ENCODE measurements at places on chromosomes 5 and 9. TPM values are rescaled to one million over a fixed set of nuclear protein-coding genes. Genes with fewer than 3 reads are reported as not detected.

Gene TICAM2
- total RNA-seq: 1.4 TPM

Gene GKAP1
- 7.0 TPM for total RNA-seq

Gene NR2F1
- 5.2 TPM for total RNA-seq

Gene TMC1
- 0.05 TPM for total RNA-seq

Gene SH3TC2
- total RNA-seq: 0.29 TPM

Gene SELENOP
- total RNA-seq: 0.10 TPM

Gene KCNIP1
- total RNA-seq: not detected

Gene HTR4
- total RNA-seq: not detected

Gene ABO
- total RNA-seq: not detected

Gene AQP3
- total RNA-seq: 16.0 TPM

Gene C7
- total RNA-seq: not detected

Gene TAF11L10
- total RNA-seq: not detected

Gene PCDHA9
- total RNA-seq: not detected

Gene STKLD1
- 1.1 TPM for total RNA-seq

Gene MYMK
- not detected for total RNA-seq

Gene BRD8
- 59.3 TPM for total RNA-seq

Gene ZFP37
- 1.3 TPM for total RNA-seq

Gene IGFBPL1
- total RNA-seq: 2.9 TPM

Gene CDO1
- not detected for total RNA-seq

Gene IL31RA
- total RNA-seq: 1.8 TPM

Gene SHISAL2B
- not detected for total RNA-seq

Gene GFI1B
- 0.15 TPM for total RNA-seq

Gene LHX3
- total RNA-seq: 0.09 TPM

Gene WNT8A
- total RNA-seq: not detected

Gene BAAT
- 0.48 TPM for total RNA-seq

Gene RGS14
- total RNA-seq: 6.7 TPM

Gene TSPAN17
- 57.1 TPM for total RNA-seq

Gene C8G
- total RNA-seq: 1.1 TPM

Gene FST
- total RNA-seq: 15.6 TPM

Gene OSMR
- 85.6 TPM for total RNA-seq

Gene IL4
- total RNA-seq: not detected

Gene SLIT3
- 21.9 TPM for total RNA-seq

Gene HTR1A
- not detected for total RNA-seq

Gene FYB1
- 17.1 TPM for total RNA-seq

Gene NUTM2G
- not detected for total RNA-seq

Gene IL7R
- 1.0 TPM for total RNA-seq
